Right atrium auricular region (tissue), 2 donors: ENCODE measurements at places on chromosomes 5 and 9. TPM values are rescaled to one million over a fixed set of nuclear protein-coding genes. Genes with fewer than 3 reads are reported as not detected.
A peak's percentile ranks its signal among the peaks of the same experiment; 100 is the strongest.

- DNase-seq: no peak
Observed at GRCh38 chr5:145701404-145701803, 133.7 kb downstream of the PRELID2 start.

- no peak for DNase-seq
Observed at GRCh38 chr5:34580983-34581382, 75.1 kb upstream of the RAI14 start.

GRCh38 chr5:34499001-34499734, 157.0 kb upstream of the RAI14 start:
- no peak for DNase-seq

- no peak for DNase-seq
Observed at GRCh38 chr9:12798066-12798770, 23.4 kb downstream of the LURAP1L start.

DNA sequence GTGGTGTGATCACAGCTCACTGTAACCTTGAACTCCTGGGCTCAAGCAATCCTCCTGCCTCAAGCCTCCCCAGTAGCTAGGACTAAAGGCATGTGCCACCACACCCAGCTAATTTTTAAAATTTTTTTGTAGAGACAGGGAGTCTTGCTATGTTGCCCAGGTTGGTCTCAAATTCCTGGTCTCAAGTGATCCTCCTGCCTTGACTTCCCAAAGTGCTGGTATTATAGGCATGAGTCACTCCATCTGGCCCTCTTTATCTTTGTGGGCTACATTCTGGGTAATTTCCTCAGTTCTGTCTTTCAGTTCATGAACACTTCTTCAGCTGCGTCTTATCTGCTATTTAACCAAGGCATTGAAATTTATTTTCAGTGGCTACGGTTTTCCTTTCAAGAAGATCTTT, 196.6 kb upstream of the IER5L start:
- no peak for DNase-seq

INVS gene
- total RNA-seq: 10.1 TPM

WNK2 gene
- total RNA-seq: 61.4 TPM

DNA sequence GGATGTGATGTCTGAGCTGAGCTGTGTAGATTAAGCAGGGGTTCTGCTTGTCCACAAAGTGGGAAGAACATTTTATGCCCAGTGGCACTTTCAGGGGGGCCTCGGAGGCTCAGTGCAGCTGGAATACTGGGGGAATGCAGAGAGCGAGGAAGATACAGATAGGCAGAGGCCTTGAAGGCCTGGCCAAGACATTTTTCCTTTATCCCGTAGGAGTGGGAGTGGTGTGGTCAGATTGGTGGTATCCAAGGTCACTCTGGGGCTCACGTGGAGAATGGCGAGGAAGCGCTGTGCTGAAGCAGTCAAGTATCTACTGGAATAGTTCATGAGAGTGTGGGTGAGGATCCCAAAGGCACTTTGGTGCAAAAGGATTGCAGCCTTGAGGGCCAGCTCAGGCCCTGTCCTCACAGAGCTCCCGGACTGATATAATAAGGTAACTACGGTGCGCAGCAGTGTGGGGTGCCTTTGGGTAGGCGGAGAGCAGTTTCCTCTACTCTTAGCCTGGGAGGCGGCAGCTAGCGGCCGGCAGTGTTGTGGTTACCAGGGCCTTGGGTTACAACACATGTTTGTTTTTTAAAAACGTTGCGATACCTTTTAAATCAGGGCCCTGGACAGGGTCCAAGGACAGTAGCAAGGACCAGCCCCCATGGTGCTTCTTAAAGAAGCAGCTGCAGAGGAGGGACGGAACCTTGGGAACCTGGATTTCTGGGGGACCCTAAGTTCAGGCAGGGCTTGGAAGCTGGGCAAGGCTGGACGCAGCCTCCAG, 10.8 kb upstream of the CCDC69 start:
- peak; percentile 89 for DNase-seq

GRCh38 chr5:139763930-139764791, 31.4 kb upstream of the PSD2 start:
- no peak for DNase-seq

WDR38 gene
- total RNA-seq: not detected

SV2C gene
- 0.15 TPM for total RNA-seq

SMIM33 gene
- not detected for total RNA-seq

GRCh38 chr9:100591639-100592412, 13.9 kb downstream of the CAVIN4 start:
- no peak for DNase-seq

- DNase-seq: no peak
Observed at GRCh38 chr9:468766-469426, 254.2 kb downstream of the DOCK8 start.

CD274 gene
- total RNA-seq: 14.1 TPM

DNA sequence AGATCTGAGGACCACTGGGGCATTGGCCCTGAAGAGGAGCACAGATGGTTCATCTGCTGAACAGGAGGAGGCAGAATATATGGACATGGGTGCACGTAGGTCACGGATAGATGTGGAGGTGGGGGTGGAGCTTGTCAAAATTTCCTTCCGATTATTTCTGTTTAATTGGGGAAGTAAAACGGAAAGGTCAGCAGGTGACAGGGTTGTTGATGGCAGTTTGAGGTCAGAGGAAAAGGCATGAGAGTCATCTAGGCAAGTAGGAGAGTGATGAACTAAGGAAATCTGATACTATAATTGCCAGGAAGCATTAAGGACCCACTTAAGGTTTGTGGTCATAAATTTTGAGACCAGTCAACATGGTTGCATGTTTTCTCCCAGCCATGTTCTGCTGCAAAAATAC, 8.4 kb upstream of the FAM81B start:
- no peak for DNase-seq

GRM6 gene
- total RNA-seq: not detected

DNA sequence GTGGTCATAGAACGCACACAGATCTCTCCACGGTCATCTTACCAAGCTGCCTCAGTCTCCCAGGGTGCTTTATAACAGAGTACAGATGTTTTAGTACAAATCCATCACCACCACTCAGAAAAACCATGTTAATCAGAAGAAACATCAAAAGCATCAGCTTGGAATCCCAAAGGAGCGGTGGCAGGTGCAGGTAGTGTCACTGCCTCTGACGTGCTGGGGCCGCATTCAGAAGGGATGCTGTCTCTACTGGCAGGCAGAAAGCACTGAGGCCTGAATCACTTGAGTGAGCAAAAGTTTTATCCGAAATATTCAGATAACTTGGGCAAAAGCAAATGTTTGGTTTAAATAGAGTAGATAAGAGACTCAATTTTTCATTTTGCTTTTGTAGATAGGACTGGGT, 448.4 kb upstream of the ZNF608 start:
- no peak for DNase-seq

PLPP7 gene
- total RNA-seq: 216 TPM

DNA sequence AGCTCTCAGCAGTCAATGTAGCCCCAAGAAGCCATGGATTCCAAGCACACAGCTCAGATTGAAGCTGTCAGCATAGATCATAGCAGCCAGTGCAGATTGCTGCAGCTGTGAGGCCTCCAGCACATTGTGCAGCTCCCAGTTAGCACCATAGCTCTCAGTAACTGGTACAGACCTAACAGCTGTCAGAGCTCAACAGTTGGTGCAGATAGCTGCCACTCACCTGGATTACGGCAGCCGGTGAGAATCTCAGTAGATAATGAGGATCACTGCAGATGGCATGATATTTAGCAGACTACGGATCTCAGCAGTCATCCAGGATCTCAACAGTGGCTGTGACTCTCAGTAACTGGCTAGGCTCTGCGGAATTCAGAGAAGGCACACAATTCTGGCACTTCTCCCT, 500.4 kb downstream of the TUSC1 start:
- DNase-seq: no peak

- DNase-seq: no peak
Observed at GRCh38 chr5:157476702-157477408, 16.8 kb downstream of the NIPAL4 start.

PCDHB10 gene
- total RNA-seq: 2.5 TPM

DDX4 gene
- not detected for total RNA-seq

- DNase-seq: no peak
Observed at GRCh38 chr9:114021578-114021977, 56.5 kb downstream of the AMBP start.

G3BP1 gene
- 60.9 TPM for total RNA-seq

TPM2 gene
- total RNA-seq: 915 TPM

DNA sequence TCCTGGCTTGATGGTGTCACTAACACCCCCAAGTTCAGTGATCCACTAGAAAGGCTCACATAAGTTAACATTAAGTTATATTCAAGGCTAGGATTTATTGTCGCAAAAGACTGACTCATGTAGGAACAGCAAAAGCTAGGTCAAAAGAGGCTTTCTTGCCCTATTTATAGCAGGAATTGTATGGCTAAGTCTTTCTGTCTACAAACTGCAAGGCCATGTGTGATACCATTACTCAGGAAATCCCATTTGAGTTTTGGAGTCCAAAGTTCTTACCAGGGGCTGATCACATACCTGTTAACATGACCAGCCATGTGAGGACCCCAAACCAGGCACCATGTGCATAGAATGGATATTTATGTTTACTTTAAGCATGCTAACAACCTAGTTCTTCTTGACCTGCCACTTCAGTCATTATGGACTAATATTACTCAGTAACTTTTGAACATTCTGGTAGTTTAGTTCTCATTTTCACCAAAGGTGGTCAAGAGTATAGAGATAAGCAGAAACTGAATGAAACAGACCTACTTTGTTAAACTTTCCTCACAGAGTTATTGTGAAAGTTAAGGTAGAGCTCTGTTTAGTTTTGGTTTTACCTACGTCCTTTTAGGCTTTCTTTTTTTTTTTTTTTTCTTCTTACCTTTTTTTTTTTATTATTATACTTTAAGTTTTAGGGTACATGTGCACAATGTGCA, 281.1 kb downstream of the FER start:
- DNase-seq: no peak

GRCh38 chr5:159804121-159804520, 112.2 kb upstream of the ADRA1B start:
- DNase-seq: no peak

DNAH5 gene
- 0.08 TPM for total RNA-seq

GRCh38 chr5:179233909-179234562, 111.2 kb downstream of the ADAMTS2 start:
- peak; percentile 47 for DNase-seq

DNA sequence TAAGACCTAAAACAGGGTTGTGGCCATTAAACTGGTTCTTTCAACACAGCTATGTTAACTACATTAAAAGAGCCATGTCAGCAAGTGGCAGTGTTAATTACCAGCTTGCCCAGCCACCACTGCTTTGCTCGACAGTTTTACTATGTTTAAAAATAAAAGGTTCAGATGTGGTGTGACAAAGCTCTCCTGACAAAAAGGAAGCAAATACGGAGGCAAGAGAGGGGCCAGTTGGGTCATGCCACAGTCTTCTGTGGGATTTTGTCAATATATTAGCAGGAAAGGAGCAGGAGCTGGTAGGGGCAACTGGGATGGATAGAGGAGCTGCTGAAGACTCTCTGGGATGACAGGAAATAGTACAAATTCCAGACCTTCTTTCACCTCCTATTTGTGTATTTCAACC, 113.5 kb upstream of the PCA3 start:
- no peak for DNase-seq

RFESD gene
- total RNA-seq: 1.9 TPM

HRCT1 gene
- 4.9 TPM for total RNA-seq

NR2F1 gene
- total RNA-seq: 37.6 TPM

ASB6 gene
- total RNA-seq: 10.2 TPM
